Activated T-cell treated with anti-CD3 and anti-CD28 coated beads, Interleukin-2, amount 50 U/mL, for 72 hours (primary cell): ENCODE measurements at places on chromosomes 11 and 22.

DNA sequence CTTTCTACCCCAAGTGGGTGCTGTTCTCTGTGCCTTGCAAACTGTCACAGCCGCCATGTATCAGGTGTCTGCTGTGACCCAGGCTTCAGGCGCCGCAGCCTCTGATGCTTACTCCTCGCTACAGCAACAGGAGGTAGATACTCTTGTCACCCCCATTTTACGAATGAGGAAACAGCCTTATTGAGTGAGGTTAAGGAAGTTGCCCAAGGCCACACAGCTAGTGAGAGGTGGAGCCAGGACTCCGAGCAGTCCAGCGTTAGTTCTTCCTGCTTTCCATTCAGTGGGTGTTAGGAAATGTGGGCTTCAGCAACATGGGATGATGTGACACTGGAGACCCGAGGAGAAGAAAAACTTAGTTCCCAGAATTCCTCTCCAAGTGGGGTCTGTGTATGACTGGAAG, 14.3 kb downstream of the RNF215 start:
- DNase-seq, result no peak

- DNase-seq, result no peak
These were observed 14.0 kb downstream of the CFAP300 start for GRCh38 chr11:102061276-102061675.

- DNase-seq, result no peak
These were observed 85.2 kb downstream of the RELT start for GRCh38 chr11:73461335-73461840.

- DNase-seq, result peak; percentile 14
These were observed 12.0 kb upstream of the PVALB start for GRCh38 chr22:36828815-36829214.

DNA sequence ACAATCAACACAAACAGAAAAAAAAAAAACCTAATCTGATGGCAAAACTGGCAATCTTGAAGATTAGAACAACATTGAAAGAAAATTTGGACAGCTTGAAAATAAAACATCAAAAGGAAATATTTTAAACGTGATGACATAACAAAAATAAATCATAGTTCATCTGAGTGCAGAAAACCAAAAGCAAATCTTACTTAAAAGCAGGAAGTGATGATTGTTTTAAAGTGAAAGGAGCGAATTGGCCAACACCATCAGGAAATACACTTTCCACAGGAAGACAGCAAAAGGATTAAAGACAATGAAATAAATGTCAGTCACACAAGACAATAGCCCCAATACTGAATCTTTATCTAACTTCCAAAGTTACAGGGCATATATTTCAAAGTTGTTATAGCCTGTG, 696.5 kb upstream of the CHORDC1 start:
- DNase-seq, result no peak

- peak; percentile 40 for DNase-seq
These were observed 6.4 kb upstream of the ARFGAP3 start for GRCh38 chr22:42863349-42863961.

- no peak for DNase-seq
These were observed 55.9 kb downstream of the BMAL1 start for GRCh38 chr11:13333456-13333957.
